ENCODE measurements at places on chromosomes 13 and 19. TPM values are rescaled to one million over a fixed set of nuclear protein-coding genes. Genes with fewer than 3 reads are reported as not detected.

The SYDE1 gene
- not detected for total RNA-seq

GRCh38 chr19:14159059-14159458 lies 22.7 kb upstream of the ASF1B start:
- no peak overlapping the region for H3K4me3 ChIP-seq
- H3K27me3 ChIP-seq: no peaks in the 10 kb centered on the region
- DNase-seq: no peak
- no peaks in the 10 kb centered on the region for H3K4me1 ChIP-seq

DNA sequence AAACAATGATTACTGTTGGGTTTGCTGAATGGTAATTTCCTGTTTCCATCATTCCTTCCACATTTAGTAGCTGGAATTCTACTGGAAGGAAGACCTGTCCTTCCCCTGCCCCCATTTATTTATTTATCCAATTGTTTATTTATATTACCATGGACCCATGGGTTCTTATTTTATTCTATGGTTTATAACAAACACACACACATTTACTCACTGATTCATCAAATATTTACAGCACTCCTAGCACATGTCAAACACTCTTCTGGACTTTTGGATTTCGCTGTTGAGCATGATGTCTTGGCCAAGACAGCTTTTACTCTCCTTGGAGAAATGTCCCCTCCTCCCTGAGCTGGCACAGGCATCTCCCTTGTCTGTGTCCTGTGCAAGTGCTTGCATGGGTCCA lies 227.8 kb upstream of the MAB21L1 start:
- no peaks in the 10 kb centered on the region for H3K27me3 ChIP-seq
- no peak for DNase-seq
- H3K4me1 ChIP-seq: no peaks in the 10 kb centered on the region
- H3K27ac ChIP-seq: no peak overlapping the region

DNA sequence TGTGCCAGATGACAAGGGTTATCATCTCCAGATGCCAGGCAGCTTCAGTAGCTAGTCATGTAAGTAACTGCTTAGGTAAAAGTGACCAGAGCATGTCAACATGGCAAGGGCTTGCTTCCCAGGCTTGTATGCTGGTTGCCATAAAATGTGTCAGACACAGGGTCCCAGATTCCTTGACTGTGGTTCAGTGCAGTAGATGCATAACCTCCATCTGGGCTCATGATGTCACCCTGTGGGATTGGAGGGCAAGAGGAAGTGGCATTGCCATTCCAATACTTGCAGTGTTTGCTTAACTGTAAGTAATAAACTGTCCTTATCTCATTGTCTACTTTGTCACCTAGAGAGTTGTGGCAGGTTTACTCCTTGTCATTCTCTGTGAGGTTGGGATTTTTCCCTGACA lies 226.8 kb downstream of the PCDH17 start:
- H3K4me1 ChIP-seq: no peaks in the 10 kb centered on the region
- no peak overlapping the region for H3K4me3 ChIP-seq
- H3K27ac ChIP-seq: no peak overlapping the region
- no peaks in the 10 kb centered on the region for H3K27me3 ChIP-seq

Data from naive thymus-derived CD4-positive, alpha-beta T cell (primary cell).